AG08395 (cell line): ENCODE measurements at places on chromosomes 16 and 17.
A peak's percentile ranks its signal among the peaks of the same experiment; 100 is the strongest.

GRCh38 chr17:67557052-67557845 is 160.5 kb upstream of the NOL11 start:
- DNase-seq = no peak

GRCh38 chr17:2755891-2756724 is 6.7 kb upstream of the CCDC92B start:
- DNase-seq = no peak

DNA sequence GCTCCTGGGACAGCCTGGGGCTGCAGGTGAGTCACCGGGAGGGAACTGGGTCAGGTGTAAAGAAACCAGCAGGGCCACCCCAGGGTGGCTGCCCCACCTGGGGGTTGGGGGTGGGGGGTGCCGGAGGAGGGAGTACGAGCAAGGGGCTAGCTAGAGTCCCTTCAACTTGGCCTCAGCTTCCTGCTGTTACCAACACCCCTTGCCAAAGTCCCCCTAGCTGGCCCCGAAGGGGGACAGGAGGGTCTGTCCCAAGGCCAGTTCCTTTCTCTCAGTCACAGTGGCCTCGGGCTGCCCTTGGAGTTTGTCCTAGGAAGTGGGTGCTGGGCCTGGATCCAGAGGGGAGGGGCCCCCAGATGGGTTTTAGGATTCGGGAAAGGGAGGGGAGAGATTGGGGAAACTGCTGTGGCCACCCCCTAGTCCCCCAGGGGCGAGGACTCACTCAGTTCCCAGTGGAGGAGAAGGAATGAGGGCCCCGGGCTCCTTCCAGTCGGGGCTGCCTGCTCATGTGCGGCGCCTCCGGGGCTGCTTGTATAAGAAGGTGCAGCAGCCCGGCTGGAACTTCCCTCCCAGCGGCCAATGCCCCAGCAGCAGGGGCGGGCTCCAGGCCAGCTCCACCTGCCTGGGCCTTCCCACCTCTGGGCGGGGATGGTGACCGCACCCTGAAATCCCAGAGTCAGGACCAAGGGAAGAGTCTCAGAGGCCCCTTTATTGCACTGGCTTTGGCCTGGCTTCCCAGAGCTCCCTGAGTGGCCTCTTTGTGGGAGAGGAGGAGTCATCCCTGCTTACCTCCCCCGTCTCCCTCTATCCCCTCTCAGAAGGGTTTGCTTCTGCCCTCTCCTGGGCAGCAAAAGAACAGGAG is 7.3 kb downstream of the ARHGAP27 start:
- peak; percentile 63 for DNase-seq

DNA sequence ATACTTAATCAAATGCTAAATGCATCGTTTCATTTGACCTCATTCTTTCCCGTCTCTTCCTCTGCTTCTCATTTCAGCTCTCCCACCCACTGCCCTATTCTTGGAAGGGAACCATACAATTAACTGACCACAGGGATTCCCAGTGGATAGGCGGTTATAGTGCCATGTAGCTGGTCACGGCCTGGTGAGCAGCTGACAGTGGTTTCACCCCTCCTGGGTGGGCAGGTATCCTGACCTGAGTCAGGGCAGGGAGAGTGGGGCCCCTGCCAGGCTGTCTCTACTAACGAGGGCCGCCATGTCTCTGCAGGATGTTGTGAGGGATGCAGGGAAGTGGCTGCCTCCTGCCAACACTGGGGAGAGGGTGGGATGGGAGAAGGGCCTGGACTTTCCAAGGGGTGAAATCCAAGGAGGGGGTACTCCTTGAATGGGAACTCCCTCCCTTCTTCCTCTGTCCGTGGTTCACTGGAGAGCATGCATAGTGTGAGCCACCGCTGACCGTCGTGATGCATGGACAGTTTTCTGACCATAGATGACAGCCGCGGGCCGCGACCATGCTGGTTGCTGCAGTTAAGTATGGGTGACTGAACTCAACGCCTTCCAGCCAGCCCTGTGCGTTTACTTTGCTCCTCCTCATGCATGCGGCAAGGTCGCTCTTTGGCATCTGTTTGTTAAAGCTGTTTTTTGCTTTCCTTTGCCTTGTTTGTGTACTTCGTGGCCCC is 95.9 kb downstream of the RPTOR start:
- no peak for DNase-seq

DNA sequence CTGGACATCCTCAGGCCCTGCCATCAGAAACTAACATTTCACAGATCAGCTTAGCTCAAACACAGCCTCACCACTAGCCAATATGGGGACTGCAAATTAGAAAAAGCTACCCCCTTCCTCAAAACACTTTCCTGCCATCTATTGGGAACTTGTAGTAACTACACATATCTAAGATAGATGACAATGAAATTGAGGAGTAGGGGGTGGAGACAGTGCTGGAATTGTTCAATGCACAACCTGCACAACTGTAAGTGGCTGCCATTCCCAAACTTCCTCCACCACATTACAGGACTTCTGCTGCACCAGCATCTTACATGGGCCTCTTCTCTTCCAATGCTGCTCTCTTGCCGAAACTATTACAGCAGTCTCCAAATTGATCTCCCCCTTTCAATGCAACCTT is 21.9 kb downstream of the AIPL1 start:
- peak; percentile 61 for DNase-seq

GRCh38 chr17:63500543-63501390 is 22.4 kb upstream of the KCNH6 start:
- no peak for DNase-seq

DNA sequence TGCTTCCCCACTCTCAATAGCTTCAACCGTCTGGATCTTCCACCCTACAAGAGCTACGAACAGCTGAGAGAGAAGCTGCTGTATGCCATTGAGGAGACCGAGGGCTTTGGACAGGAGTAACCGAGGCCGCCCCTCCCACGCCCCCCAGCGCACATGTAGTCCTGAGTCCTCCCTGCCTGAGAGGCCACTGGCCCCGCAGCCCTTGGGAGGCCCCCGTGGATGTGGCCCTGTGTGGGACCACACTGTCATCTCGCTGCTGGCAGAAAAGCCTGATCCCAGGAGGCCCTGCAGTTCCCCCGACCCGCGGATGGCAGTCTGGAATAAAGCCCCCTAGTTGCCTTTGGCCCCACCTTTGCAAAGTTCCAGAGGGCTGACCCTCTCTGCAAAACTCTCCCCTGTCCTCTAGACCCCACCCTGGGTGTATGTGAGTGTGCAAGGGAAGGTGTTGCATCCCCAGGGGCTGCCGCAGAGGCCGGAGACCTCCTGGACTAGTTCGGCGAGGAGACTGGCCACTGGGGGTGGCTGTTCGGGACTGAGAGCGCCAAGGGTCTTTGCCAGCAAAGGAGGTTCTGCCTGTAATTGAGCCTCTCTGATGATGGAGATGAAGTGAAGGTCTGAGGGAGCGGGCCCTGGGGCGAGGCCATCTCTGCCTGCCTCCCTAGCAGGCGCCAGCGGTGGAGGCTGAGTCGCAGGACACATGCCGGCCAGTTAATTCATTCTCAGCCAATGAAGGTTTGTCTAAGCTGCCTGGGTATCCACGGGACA is 11.1 kb upstream of the CLEC18A start:
- no peak for DNase-seq

GRCh38 chr17:73943416-73944110 is 259.9 kb upstream of the RPL38 start:
- no peak for DNase-seq

GRCh38 chr16:84853534-84853933 is 33.7 kb downstream of the CRISPLD2 start:
- no peak for DNase-seq

DNA sequence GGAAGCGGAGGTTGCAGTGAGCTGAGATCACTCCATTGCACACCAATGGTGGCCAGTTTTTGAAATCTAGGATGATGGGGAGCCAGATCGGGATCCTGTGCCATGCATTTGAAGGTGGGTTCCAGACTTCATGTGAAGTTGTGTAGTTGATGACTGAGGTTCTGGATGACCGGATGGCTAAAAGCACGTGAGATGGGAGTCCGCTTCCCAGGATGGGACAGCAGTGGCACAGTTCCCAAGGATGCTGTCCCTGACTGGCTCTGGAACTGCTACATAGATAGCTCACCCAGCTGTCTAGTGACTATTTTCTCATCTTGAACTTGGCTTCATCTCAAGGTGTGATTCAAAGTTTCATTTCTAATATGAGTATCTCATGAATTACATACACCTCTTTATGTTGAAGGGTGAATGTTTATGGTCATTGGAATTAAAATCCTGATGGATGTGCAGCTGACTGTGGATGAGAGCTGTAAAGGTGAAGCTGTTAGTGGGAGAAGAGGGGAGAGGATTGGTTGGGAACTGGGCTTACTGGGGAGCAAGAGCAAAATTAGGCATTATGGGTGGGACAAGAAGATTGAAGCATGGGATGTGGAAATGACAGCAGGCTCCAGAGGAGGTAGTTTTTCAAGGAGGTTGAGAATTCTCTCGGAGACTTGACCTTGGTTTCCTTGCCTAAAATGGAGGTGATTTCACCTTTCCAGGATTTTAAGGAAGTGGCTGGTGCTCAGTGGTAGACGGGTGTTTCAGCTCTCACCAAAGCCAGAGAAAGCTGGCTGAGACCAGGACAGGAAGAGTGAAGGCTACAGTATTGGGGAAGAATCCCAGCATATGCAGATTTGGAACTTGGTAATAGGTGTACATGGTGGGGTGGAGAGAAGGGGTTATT is 8.2 kb downstream of the TUFM start:
- DNase-seq = no peak

DNA sequence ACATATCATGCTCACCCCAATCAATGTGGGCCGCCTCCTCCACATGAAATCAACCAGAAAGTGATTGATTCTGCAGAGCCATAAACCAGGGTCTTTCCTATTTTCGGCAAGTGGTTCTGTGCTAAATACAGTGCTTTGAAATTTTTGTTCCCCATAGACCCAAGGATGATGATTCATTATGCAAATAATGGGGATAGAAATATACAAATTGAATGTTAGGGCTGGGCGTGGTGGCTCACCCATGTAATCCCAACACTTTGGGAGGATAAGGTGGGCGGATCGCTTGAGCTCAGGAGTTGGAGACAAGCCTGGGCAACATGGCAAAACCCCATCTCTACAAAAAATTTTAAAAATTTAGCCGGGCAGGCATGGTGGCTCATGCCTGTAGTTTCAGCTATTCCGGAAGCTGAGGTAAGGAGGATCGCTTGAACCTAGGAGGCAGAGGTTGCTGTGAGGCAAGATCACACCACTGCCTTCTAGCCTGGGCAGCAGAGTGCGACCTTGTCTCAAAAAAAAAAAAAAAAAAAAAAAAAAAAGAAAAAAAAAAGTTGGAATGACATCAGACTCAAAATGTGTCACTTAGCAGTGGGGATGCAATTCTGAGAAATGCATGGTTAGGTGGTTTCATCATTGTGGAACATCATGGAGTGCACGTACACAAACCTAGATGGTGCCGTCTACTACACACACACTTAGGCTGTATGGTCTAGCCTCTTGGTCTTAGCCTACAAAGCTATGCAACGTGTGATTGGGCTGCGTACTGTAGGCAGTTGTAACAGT is 581.7 kb downstream of the MAF start:
- no peak for DNase-seq

GRCh38 chr17:802901-803881 is 21.0 kb downstream of the MRM3 start:
- no peak for DNase-seq
